ENCODE measurements at places on chromosomes 6 and 20.

GRCh38 chr6:47381036-47381435 is 71.3 kb upstream of the TNFRSF21 start:
- no peak for DNase-seq

- DNase-seq = peak; percentile 26
Observed at GRCh38 chr6:147709396-147710272, 201.1 kb downstream of the SAMD5 start.

DNA sequence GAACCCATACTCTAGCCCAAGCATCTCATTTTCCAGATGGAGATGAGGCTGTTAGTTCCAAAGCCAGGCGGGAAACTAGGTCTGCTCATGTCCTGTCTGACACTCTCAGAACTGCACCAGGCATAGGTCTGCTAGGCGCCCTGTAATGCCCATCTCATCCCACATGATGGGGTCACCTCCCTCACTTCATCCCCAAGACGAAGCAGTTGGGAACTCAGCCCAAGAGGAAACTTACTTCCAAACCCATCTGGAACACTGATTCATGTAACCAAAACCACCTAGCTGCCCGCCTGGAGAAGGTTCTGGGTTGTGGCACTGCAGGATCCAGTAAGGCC is 119.4 kb upstream of the PRND start:
- no peak for DNase-seq

- DNase-seq = no peak
Observed at GRCh38 chr6:151716526-151716932, 91.0 kb upstream of the ESR1 start.

DNA sequence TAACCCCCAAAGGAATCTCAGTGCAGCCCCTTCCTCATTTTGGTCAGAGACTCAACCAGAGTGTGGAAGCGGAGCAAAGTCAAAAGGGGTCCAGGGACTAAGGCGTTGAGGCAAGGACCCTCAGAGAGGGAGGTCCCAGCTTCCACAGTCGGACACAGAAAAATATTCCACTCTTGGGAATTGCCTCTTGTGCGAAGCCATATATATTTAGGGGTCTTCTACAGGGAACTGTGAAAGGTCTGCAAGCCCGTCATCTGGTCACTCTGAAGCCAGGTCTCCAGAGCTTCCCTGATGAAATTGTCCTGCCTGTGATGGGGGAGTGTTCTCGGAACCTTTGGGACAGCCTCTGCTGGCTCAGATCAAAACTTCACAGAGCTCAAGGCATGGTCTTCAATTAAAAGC is 160.8 kb downstream of the TBXT start:
- DNase-seq = no peak

GRCh38 chr6:24930431-24930871 is 5.3 kb downstream of the RIPOR2 start:
- no peak for DNase-seq

- DNase-seq = no peak
Observed at GRCh38 chr6:62045502-62045901, 240.5 kb downstream of the KHDRBS2 start.

DNA sequence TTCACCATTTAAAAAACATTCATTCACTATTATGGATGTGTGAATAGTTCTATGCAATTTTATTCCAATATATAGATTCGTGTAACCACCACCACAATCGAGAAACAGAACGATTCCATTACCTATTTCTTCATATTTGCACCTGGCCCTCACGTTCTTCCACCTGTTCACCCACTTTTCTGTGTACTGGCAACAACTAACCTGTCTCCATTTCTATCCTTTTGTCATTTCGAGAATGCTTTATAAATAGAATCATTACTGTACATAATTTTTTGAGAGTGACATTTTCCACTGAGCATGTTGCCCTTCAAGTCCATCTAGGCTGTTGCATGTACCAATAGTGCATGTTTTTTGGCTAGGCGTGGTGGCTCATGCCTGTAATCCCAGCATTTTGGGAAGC is 23.2 kb upstream of the STX11 start:
- DNase-seq = no peak

DNA sequence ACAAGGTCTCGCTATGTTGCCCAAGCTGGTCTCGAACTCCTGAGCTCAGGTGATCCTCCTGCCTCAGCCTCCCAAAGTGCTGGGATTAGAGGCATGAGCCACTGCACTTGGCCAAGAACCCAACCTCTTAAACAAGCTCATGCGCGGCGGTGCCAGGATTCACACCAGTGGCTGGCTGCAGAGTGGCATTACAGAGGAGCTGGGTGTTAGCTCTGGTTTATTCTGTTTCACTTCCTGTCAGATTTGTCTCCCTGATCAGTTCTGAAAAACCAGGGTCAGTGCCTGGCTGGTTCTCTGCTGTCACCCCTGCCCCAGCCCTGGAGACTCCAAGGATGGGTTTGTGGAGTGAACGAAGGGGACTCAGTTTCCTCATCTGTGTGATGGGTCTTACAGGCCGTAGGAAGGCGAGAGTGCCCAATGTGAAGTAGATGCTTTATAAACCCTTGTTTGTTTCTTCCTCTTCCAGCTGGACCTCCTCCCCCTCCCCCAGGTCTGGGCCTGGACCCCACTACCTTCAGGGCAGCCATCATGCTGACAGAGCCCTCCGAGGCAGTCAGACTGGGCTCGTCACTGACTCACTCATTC is 63.4 kb downstream of the UBE2V1 start:
- no peak for DNase-seq

GRCh38 chr20:63165356-63166192 is 50.4 kb downstream of the YTHDF1 start:
- no peak for DNase-seq

DNA sequence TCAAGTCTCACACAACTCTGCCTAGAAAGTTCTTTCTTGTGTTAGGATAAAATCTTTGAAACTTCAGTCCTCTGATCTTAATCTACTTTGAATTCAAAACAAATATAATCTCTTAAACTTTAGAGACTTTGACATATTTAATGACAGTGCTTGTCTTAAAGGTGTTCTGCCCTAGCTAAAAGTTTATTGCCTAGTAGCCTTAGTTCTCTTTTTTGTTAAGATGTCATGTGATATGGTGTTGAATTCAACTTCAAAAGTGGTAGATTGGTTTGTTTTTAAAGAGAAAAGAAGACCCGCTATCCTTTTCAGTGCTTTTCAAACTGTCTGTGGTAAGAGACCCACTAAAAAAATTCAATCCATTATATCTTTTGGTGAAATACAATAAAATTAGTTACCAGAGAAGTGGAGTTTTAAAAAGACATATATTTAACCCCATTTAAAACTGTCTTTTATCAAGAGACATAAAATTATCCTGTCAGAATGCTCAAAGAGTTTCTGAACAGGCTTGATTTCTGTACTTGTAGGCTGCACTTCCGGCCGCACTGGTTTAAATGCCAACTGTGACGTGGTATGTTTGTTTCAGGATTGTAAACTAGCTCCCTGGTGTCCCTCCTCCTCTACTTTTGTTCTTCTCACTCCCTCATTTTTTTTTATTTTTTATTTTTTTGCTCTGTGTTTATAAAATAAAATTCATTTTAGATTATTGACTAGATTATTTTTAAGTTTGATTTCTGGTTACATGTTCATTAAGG is 76.5 kb downstream of the QKI start:
- no peak for DNase-seq

GRCh38 chr20:58511364-58511763 is 3.8 kb downstream of the APCDD1L start:
- peak; percentile 28 for DNase-seq

DNA sequence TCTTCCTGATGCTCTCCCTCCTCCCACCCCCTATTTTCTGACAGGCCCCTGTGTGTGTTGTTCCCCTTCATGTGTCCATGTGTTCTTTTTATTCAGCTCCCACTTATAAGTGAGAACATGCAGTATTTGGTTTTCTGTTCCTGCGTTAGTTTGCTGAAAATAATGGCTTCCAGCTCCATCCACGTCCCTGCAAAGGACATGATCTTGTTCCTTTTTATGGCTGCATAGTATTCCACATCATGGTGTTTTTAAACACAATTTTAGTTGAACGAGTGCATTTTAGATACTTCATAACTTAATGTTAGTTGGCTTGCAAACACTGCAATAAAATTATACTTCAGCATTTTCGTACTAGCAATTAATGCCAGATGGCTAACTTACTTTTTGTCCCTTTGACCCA is 28.5 kb downstream of the COL9A1 start:
- DNase-seq = no peak

DNA sequence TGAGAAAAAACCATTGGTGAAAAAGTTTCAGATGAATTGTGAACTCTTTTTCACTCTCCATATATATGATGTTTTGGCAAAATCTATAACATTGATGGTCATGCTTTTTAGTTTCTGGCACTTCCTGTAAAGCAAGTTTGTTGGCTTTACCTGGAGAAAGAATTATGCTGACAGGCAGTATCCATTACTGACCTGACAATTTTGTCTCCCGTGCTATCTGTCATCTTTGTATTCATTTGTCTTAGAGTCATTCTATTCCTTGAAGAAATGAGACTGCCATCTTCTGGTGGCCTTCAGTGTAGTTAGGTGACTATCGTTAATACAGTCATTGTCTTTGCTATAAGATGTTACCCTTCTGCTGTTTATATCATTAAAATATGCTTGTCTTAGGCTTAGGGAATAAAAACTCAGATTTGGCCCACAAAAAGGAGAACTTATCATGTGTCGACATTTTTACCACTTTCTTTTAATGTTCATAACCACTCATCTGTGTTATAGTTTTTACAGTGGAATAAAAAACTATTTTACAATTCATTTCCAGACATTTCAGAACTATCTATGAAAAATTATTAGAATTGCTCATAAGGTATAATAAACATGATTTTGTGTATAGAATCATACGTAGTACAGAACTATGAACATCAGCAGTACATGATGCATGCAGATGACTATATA is 707.0 kb downstream of the EPM2A start:
- DNase-seq = peak; percentile 38

- DNase-seq = peak; percentile 96
Observed at GRCh38 chr6:35810971-35811698, 6.0 kb downstream of the LHFPL5 start.

GRCh38 chr6:68012822-68013221 is 622.3 kb upstream of the ADGRB3 start:
- DNase-seq = no peak

DNA sequence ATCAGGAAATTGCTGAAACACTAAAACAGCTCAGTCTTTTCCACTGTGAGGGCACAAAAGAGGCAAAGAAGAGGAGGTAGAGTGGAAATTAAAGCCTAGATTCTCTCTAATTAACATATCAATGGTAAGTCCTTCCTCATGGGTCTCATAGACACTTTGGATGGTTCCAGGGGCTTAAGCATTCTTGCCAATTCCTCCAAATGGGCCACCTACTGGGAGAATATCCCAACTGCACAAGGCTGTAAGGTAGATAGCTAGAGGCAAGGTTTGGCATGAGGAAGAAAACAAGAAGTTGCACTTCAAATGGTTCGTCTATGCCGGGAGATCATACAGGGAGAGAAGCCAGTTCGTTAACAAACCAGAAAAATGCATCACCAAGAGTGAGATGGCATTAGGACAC is 107.6 kb upstream of the KHDRBS2 start:
- no peak for DNase-seq

DNA sequence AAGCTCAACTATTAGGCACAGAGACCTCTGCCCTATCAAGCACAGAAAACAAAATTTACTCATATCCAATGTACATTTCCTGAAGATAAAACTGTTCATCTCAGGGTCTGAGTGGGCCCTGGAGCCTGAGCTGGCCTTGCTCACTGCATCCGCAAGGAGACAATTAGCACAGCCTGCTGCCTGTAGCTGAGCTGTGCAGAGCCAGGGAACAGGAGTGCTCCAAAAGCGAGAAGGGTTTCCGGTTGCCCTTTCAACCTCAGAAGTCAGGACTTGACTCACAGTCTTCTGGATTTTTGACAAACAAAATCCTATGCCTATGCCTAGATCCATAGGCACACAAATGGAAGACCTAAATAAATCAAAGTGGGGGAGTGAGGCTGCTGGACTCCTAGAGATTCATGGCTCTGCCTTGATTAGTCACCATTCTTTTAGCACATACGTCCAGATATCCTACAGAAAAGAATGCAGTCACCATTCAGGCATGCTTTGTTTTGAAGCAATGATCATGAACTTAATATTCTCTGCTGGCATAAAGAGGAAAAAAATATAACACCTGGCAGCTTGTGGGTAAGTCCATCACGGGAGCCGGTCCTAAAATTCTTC is 73.5 kb downstream of the BFSP1 start:
- no peak for DNase-seq

GRCh38 chr6:123434186-123434585 is 202.6 kb downstream of the TRDN start:
- no peak for DNase-seq

GRCh38 chr6:26550250-26550993 is 12.3 kb downstream of the HMGN4 start:
- no peak for DNase-seq

DNA sequence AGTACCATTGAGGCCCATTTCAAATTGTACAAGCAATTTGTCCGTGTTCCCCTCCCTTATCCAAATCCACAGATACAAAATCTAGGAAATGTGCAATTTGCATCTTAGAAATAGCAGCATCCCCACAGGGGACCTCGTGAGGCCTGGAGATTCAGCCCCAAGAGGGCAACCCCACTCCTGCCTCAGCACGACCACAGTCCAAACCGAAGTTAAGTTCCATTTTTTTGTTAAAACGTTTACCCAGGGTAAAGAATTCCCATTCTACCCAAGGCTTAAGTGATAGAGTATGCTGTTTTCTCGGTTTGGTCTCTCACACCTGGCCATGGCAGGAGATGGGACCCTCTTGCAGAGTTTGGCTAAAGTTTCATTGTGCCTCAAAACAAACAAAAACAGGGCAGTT is 41.2 kb downstream of the PLCG1 start:
- no peak for DNase-seq

DNA sequence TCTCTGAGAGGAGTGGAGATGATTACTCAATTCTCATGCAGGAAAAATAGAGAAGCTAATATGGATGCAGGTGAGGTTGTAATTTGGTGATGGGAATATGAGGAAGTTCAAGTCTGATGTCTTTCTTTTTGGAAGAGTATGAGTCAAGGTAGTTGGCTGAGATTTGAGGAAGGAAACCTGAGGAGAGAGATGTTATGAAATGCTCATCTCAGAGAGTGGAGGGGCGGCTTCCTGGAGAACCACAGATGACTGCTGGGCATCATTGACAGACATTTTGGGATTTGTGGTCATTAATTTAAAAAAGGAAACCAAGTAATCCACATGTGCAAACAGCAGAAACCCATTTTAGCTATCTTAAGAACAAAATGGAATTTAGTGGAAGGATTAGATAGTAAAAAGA is 72.5 kb upstream of the UST start:
- no peak for DNase-seq

DNA sequence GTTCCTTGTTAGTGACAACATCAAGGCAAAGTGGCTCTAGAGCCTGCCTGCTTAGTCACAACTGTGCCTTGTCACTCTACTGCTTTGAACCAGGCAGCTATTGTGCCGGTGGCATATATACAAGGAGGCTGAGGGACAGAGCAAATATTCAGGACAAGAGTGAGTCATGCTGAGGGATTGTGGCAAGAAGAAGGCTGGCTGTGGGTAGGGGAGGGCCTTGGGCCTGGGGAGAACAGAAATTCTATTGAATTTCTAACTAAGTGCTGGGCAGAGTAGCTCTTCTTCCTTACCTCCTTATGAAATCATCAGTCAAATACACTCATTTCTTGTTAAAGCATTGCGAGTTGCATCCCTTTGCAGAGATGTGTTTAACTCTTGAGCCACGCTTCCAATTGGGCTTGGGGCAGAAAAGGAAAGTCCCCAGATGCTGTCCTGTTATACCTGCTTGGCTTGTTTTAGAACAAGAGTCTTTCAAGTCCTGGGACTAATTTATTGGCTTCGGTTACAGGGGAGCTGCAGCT is 59.7 kb downstream of the PFDN4 start:
- DNase-seq = peak; percentile 59
